ENCODE measurements at places on chromosomes 11 and 22.

GRCh38 chr11:122242731-122243130 is 126.7 kb upstream of the BLID start:
- no peak for DNase-seq

DNA sequence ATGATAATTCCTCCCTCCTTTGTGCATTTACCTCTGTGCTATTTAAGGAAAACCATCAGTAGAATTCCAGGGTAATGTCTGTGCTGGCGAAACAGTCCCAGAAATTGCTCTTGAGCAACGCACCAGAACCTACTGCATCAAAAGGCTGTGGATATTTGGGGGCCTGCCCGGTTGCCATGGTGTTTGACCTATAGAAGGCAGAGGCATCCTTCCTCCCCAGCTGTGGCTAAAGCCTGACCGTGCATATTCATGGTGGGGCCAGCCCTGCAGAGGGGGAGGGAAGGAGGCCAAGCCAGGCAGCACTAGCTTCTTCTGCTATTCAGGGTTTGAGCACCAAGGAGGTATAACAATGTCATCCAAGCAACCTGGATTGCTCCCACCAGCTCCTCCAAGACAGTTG is 215.0 kb upstream of the E2F8 start:
- no peak for DNase-seq

GRCh38 chr11:43072911-43073310 is 238.9 kb upstream of the API5 start:
- DNase-seq = no peak

GRCh38 chr11:123653827-123654565 is 428 bp downstream of the SCN3B start:
- no peak for DNase-seq

- DNase-seq = no peak
These were observed 4.3 kb upstream of the LMO1 start for GRCh38 chr11:8267831-8268529.

DNA sequence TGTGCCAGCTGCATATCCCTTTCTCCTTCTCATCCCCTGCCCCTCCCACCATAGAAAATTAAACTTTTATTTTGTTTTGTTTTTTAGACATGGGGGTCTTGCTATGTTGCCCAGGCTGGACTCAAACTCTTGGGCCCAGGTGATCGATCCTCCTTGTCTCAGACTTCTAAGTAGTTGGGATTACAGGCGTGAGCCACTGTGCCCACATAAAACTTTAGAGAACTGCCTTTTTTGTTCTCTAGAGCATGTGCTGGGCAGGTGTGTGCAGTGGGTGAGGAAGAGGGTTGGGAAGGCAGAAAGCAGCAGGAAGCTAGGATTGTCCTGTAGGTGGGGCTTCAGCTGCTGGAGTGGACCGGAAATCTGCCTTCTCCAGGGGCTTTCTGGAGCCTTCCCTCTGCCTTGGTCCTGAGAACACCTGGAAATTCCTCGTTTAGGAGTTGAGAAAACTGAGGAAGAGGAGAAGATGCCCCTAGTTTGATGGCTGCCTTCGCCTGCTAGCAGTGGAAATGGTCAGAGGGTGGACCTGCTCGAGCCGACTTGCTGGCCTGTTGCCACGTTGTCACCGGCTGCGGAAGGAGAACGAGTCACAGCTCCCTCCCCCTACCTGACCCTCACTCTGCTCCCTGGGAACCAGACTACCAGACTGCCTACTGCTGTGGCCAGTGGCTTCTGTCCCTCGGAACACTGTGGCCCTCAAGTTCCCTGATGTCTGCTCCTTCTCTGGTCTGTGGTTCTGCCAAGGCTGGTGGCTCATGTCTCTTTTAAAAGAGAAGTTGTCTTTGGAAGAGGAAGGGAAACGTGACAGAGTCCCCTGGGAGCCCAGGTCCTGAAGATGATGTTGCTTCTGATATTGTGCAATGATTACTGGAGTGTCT is 4.0 kb downstream of the ST14 start:
- no peak for DNase-seq

- DNase-seq = no peak
These were observed 632.9 kb upstream of the CADM1 start for GRCh38 chr11:116136987-116137674.

DNA sequence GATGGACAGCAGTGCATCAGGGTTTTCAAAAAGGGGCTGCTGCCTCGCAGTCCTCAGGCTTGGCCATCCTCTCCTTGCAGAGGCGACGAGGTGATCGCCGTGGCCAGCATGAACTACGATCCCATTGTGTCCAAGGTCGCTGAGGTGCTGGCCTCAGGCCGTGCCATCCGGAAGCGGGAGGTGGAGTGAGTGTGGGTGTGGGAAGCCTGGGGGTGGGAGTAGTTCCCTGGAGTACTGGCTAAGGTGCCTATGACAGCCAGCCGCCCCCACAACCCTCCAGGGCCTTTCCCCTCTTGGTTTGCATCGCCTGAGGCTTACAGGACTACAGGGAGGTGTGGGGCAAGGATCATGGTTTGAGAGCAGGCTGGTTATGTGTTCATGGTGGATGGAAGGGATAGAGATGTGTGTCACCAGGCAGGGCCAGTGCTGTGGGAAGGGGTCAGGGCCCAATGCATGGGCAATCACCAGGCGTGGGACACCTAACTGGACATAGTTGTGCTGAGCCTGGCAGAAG is 2.1 kb upstream of the LZTR1 start:
- no peak for DNase-seq

GRCh38 chr22:35840302-35840739 is 122.6 kb downstream of the APOL5 start:
- peak; percentile 97 for DNase-seq

DNA sequence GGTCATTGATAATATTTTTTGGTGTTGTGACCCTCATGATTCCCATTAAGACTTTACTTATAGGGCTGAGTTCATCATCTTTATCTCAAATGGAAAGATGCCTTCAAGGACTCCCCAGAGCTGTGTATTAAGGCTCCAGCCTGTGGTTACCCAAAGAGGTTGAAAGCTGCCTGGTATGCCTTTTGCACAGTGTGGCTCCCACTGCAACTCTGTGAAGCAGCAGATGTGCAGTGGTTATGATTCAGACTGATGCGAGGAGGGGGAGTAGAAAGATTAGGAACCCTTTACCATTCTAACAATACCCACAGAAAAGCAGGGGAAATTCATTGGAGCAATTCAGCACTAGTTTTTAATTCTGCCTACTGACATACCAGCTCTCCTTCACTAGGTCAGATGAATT is 560.0 kb downstream of the INSC start:
- DNase-seq = no peak

GRCh38 chr22:22086501-22087158 is 104.0 kb upstream of the TOP3B start:
- no peak for DNase-seq

- no peak for DNase-seq
These were observed 33.4 kb downstream of the ARFGAP2 start for GRCh38 chr11:47143322-47143721.

DNA sequence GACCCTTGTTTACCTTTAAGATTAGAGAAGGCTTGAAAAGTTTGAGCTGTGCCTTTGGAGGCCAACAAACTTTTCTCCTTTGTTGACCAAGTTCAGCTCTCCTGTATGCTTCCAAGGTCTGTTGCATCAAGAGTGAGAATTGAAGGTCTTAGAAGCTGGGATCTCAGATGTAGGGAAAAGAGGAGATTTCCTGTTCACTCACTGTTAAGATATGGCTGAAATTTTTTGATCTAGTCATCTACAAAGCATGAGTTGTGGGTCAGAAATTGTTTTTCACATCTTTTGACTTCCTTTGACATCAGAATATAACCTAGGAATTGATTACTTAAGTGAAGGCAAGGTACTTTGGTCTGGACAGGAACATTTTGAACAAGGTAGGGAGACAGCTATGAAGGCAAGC is 12.1 kb downstream of the OR51B4 start:
- DNase-seq = no peak

- peak; percentile 31 for DNase-seq
These were observed 18.2 kb downstream of the KCNJ1 start for GRCh38 chr11:128848815-128849455.

DNA sequence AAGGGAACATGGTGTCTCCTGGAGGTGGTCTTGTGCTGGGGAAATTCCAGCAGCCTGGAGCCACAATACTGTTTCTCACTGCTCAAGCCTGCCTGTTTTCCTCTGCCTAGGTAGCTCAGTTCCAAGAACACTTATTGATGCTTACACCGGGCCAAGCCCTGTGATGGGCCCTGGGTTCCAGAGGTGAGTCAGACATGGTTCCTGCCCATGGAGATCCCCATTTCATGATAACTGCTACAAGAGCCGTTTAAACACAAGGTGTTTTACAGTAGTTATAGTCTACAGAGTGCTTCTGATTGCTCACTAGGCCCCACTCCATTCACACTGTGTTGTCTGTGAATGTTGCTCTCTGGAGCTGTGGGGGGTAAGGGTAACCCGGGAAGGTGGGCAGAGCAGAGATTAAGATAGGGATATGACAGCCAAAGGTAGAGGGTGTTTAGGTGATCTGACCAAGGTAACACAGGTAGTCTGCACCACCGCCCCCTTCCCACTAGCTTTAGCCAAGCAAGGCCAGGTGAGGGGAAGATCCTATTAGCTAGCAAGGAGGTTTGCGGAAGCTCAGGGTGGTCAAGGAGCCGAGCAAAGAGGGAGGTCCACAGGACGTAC is 696 bp upstream of the MICAL2 start:
- no peak for DNase-seq

DNA sequence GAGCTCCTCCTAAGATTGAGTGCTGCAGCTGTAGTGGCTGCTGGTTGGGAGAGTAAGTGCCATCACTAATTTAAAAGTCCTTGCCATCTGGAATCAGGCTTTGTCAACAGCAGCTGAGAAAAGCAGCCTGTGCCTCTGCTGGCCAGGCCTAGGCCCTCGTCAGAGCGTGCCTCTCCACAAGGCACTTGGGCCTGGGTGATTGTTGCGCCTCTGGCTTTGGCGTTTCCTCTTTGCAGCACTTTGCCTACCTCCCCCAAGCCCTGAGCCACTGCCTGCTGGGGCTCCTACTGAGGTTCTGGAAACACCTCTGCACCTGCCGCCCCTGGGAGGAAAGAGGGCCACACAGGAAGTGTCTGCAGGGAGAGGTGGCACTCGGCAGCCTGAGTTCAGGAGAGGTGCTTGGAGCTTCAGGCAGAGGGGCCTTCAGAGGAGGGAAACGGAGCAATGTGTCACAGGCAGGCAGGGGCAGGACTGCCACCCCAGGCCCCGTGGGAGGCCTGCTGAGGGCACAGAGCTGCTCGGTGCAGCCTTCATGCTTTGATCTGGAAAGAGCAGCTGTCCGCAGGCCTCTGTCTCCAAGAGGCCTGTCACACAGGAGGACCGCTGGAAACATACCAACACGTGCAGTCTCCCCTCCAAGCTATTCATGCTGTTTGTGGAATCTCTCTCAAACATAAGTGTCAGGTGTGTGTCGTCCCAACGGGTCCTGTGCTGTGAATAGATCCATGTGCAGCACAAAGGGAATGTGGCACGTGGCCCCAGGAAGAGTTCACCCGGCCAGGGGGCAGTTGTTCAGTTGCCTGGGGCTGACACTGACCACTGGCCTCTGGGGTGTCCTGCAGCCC is 61.5 kb upstream of the EMID1 start:
- no peak for DNase-seq

- DNase-seq = no peak
These were observed 78.4 kb downstream of the MYO7A start for GRCh38 chr11:77206264-77207018.

DNA sequence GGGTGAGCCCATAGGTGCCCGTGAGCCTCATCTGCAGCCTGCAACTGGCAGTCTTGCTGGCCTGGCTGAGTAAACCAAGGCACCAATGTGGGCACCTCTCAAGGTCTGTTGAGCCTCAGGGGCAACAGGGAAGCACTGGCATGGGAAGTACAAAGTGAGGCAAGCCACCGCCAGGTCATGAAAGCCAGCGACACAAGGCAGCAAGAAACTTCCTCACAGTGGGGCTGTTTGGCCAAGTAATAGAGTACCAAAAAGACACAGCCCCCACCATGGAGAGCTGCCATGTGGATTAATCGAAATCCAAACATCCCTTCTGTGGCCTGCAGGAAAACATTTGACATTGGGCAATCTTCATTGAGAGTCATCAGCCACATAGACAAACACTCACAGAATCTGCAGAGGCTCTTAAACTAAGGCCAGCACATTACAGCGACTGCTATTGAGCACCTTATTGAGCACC is 43.6 kb upstream of the FIBIN start:
- DNase-seq = no peak

- DNase-seq = no peak
These were observed 3.8 kb downstream of the ALKBH8 start for GRCh38 chr11:107561688-107562087.

GRCh38 chr11:75873417-75874221 is 58.6 kb downstream of the UVRAG start:
- DNase-seq = no peak

GRCh38 chr11:69243496-69244200 is 50.3 kb upstream of the MYEOV start:
- no peak for DNase-seq

DNA sequence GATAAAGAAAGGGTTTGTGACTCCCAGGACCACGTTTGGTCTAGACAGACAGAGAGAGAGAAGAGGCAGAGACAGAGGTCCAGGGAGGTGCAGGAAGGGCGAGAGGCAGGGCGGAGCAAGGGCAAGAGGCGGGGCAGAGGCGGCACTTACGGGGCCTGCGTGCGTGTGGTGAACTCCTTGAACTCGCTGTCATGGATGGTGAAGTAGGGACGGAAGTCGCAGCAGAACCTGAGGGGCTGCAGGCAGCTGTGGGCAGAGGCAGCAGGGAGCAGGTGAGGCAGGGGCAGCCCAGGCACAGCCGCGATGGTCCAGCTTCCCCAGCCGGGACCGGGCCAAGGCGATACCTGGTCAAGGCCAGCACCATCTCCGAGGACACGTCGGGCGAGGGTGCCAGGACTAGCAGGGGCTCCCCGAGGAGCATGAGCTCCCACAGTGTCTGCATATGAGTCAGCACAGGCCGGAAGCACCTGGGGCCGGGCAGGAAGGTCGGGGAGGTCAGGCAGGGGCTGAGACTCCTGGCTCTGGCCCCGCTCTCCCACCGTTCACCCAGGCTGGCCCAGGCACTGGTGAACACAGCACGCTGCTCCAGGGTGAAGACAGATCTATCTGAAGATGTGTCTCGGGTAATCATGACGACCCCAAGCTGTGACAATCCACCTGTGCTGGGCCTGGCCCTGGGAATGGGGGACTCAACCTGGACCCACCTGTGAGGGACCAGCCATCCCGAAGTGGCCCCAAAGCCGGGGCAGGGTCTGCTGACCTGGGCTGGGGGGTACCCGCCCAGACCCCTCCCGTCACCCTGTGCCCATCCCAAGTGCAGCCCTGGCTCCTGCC is 7.2 kb upstream of the PLXNB2 start:
- DNase-seq = no peak

Measured in cerebellar cortex (tissue), 1 donor.